Right renal cortex interstitium (tissue), 3 donors: ENCODE measurements at places on chromosomes 11 and 22. TPM values are rescaled to one million over a fixed set of nuclear protein-coding genes. Genes with fewer than 3 reads are reported as not detected.
A peak's percentile ranks its signal among the peaks of the same experiment; 100 is the strongest.

DNA sequence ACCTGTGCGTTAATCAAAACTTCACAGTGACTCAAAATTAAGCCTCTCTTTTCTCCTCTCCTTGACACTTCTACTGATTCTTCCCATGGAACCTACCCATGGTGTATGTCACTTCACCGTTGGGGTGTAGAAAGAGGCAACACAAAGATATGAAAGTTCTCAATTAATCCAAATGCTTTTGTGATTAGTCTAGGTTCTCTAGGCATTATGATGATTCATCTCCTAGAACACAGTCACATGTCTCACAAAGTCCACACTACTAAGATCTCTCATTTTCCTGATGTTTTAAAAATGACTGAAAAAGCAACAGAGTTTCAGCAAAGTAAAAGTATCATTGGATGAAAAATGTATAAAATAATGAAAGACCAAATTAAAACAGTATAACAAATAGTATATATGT, 13.7 kb upstream of the SCGB2A2 start:
- no peak for DNase-seq

DNA sequence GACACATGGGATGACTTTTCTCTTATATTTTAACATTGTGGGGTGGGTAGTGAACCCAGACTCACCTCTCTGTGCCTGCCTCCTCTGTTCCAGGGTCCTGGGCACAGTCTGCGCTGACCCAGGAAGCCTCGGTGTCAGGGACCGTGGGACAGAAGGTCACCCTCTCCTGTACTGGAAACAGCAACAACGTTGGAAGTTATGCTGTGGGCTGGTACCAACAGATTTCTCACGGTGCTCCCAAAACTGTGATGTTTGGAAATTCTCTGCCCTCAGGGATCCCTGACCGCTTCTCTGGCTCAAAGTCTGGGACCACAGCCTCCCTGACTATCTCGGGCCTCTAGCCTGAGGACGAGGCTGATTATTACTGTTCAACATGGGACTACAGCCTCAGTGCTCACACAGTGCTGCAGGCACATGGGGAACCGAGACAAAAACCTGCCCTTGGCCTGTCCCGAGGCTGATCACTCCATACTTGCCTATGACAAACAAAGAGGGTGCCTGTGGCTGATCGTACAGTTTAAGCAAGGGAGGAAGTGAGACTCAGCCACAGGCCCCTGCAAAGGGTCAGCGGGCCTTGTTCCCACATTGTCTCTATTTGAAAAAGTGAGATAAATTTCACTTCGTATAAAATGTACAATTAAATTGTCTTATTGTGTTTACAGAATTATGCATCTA, 43.7 kb upstream of the TOP3B start:
- DNase-seq = no peak

The C11orf86 gene
- not detected for polyA plus RNA-seq

The TRIM49 gene
- not detected for polyA plus RNA-seq

GRCh38 chr11:69131644-69132300, 24.0 kb upstream of the SMIM38 start:
- peak; percentile 80 for DNase-seq

The OR52N4 gene
- polyA plus RNA-seq = not detected

GRCh38 chr22:23823331-23823791, 15.4 kb downstream of the DERL3 start:
- DNase-seq = no peak

DNA sequence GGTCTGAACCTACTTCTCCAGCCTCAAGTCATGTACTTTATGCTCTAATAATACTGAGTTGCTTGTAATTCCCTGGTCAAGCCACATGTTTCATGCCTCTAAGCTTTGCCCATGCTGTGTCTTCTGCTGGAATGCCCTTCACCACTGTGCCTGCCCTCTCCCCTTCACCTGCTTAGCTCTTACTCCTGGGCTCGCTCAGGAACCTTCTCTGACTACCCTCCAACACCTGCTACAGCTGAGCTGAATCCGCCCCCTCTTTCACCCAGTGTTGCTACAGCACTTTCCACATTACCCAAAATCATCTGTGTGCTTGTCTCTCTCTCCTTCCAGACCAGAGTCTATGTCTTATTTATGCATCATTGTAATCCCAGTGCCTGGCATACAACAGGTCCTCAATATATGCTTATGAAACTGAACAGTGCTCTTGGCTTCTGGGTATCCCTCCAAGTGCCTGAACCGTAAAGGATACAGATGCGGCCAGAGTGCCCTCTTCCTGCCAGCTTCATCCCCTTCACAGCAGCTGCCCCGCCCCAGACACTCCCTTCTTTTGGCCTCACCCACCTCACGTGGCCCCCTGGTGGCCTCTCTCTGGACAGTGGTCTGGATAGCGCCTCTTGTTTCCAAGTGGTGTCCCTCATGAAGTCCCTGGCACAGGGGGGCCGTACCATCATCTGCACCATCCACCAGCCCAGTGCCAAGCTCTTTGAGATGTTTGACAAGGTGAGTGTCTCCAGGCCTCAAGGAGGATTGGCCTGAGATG, 7.1 kb downstream of the ABCG4 start:
- DNase-seq = no peak
